LoVo (cell line): ENCODE measurements at places on chromosomes 11 and 22.

DNA sequence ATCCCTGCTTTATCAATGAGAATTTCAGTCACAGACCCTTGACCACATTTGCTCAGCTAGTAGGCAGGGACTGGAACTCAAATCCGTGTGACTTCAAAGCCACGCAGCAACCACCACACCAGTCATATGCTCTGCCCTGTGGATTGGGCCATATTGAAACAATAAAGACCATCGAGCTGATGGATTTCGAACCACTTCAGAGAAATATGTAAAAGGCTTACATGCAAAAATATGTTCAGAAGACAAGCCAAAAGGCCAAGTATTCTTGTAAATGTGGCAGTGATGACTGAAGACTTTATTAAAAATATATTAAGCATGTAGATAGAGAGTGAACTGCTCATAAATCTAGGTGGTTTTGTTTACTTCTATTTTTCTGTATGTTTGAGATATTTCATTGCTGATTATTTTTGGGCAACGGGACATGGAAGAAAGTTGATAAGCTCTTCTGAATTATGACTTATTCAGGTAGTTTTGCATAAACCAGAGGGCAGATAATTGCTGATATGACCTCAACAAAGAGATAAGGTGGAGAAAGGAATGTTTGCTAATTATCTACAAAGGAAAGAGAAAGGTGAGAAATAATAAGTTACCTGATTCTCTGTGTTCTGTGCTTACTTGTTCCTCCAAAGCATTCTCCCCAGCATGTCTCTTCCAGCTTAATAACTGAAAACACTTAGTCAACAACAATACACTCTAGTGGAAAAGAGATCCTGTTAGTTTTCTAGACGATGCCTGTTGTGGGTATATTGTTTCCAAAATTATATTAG is 99.4 kb downstream of the PDHX start:
- DNase-seq = no peak

DNA sequence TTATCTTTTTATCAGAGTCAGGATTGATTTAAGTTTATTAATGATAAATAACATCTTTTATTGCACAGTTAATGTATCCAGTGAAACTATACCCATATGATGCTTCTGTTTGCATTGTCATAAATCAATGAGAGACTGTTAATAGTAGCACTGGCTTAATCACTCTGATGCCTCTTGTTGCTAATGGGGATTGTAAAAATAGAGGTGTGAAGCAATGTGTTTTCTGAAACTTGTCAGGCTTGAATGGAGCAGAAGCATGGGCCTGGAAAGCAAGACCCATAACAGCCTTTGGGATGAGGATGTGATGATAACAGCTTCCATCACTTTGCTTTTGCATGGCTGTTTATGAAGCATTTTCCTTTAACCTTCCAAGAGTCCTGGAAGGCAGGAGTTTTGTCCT is 319.7 kb downstream of the DDX10 start:
- DNase-seq = no peak

- DNase-seq = no peak
These were observed 366.8 kb downstream of the LARGE1 start for GRCh38 chr22:33553493-33553892.

DNA sequence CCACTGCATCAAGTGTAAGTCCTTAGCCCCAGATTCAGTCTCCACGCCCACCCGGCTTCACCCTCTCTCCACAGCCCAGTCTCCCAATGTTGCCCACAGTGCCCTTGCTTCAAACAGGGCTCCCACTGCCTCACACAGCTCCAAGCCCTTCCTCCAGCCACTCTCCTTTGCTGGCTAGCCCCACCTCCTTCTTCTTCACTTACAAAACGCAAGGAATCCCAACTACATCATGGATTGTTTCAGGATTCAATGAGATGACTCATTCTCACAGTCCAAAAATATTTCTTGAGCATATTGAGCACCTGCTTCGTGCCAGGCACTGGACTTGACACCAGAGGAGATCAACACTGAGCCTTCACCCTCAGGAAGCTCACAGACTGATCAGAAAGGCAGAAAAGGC is 533.5 kb downstream of the BUD13 start:
- DNase-seq = no peak

DNA sequence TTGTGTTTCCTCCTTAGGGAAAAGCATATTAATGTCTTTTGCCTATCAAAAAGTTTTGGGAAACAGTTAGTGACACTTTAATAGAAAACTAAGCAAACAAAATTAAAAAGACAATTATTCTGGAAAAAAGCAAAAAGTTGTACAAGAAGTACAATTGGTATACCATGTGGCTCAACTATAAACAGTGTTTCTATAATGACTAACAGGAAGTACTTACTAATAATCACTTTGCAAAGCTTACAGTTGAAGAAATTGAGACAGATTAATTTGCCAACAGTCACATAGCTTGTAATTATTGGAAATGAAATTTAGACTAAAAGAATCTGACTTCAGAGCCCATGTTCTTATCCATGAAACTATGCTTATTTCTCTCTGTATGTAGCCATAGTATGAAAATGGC is 24.7 kb downstream of the PPME1 start:
- DNase-seq = no peak

DNA sequence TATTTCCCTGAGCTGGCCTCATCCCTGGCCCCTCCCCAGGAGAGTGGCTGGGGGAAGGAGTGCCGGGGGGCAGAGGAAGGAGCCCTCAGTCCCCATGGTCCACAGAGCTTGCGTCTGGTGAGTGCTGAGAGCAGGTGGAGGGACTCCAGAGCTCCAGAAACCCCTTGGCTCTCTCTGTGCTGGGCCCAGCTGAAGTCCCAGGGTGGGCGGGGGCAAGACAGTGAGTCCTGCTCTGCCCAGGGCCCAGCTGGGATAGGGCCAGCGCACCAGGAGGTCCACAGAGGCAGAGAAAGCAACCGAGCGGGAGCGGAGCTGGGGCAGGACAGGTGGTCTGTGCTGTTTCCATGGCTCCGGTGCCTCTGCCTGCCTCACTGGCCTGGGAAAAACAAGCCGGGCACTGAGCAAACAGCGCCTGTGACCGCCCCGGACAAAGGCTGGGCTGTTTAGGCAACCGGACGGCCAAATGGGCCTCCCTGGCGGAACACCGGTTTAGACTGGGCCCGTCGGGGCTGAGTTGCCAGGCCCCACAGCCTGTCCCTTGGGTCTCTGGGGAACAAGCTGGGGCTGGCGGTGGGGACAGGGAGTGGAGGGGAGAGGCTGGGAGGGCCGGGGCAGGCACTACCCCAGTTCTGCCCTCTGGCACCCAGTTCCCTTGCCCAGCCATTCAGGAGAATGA is 34.1 kb upstream of the WNT7B start:
- DNase-seq = no peak
